HS-27A (cell line): ENCODE measurements at places on chromosomes 16 and 17.

GRCh38 chr17:34851961-34852540 is 109.2 kb downstream of the CCT6B start:
- DNase-seq, result no peak

DNA sequence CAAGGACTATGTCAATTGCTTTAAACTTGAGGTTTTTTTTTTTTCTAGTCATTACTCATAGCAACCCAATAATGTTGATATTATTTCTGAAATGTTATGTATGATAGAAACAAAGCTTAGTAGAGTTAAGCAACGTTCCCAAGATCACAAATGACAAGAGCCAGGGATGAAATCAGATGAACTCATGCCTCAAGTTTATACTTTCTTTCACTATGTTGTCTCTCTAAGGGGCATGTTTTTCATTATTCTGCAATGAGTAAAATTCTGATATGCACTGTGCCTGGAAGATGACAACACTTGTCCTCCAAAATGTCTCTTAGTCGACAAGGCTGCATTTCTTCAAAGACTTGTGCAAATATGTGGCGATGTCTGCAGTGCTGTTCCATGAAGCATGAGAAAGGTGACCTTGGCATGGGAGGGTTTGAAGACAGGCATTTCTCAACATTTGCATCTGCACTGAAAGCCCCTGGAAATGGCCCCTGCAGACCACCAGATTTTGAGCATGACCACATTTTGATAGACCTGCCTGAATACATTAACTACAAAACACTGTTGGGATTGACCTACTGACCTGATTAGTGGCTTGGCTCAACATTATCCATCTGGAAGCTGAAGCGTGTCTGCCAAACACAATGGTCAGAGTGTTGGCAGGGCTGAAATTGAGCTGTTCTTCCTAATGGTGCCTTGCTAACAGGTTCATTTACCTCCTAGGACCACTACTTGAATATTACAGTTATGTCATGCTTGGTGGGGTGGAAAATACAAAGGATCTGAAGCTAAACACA is 1027.5 kb downstream of the CDH11 start:
- no peak for DNase-seq

GRCh38 chr17:35345926-35346771 is 27.3 kb downstream of the SLFN11 start:
- no peak for DNase-seq

- DNase-seq, result no peak
Observed at GRCh38 chr17:1473170-1473569, 17.1 kb upstream of the CRK start.

DNA sequence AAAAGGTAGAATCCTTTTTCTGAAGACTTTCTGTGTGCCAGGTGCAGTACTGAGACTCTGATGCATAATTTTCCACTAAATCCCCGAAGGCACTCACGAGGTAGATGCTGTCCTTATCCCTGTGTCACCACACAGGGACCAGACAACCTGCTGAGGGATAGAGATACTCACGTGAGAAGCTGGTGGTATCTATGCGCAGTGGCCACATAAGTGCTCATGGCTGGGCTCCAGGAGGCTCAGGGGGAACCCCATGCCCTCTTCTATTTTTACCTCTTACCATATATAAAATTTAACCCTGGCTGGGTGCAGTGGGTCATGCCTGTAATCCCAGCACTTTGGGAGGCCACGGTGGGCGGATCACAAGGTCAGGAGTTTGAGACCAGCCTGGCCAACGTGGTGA is 38.3 kb downstream of the NT5M start:
- DNase-seq, result no peak

- peak; percentile 52 for DNase-seq
Observed at GRCh38 chr17:17416007-17416399, 60.8 kb upstream of the MED9 start.

DNA sequence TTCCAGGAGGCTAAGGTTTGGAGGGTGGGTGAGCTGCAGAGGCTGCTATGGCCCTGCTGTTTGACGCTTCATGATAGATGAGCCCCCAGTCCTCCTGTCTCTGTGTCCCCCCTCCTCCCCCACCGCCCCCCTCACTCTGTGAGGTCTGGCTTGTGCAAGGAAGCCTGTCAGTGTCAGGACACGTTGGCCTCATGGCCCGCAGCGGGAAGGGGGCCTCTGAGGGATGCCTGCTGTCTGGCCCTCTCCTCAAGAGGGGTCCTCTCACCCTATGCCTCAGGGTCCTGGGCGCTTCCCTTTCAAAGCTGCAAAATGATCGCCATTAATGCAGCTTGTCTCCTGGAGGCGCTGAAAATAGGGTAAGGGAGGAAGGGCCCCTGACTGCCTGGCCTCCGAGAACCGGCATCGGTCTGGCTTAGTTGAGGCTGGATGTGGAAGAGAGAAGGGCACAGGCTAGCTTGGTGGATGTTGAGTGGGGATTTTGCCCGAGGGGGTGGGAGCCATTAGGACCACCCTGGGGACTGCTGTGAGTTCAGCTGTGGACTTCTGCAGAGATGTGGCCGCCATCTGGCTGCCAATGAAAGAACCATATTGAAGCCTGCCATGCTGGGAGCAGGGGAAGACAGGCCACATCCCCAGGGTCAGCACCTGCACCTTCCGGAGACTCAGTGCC is 14.8 kb upstream of the GOSR2 start:
- no peak for DNase-seq

GRCh38 chr16:69191136-69191535 is 4.2 kb downstream of the SNTB2 start:
- DNase-seq, result no peak

DNA sequence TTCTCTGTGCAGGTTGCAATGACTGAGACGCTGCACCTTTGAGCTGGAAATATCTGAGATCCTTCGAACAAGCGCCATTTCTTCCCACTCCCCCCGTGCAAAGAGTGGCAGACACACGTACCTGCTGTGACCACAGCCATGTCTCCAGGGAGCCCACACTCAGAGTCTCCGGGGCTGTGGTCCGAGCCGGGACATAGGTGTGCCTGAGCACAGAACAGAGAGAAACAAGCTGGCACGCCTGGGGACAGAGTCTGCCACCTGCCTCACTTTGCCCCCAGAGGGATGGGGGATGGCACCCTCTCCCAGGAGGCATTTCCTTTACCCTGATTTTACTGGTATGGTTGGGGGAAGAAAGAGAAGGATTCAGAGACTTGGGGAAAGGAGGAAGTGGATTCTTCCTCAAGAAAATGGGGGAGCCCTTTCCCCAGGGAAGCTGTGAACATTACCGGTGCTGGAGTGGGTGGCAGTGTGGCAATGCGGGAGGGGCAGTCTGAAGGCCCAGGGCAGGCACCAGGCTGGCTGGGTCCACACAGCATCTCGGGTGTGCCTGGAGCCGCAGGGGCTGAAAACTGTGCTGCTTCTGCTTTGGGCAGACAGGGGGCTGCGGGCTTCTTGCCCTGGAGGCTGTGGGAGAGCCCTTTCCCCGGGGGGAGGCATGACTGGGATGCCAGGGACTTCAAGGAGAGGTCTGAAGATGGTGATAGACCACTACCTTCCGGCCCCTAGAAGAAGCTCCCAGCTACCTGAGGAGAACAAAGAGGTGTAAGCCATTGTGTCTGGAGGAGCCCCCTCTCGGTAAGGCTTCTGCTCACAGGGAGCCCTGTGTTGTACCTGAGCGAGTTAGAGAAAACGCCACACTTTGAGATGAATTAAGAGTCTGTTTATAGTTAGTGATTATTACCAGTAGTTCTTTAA is 6.6 kb upstream of the PIK3R6 start:
- DNase-seq, result no peak

- no peak for DNase-seq
Observed at GRCh38 chr16:15975172-15975571, 25.8 kb downstream of the ABCC1 start.

GRCh38 chr16:65769776-65770438 is 596.6 kb upstream of the CDH5 start:
- DNase-seq, result no peak

DNA sequence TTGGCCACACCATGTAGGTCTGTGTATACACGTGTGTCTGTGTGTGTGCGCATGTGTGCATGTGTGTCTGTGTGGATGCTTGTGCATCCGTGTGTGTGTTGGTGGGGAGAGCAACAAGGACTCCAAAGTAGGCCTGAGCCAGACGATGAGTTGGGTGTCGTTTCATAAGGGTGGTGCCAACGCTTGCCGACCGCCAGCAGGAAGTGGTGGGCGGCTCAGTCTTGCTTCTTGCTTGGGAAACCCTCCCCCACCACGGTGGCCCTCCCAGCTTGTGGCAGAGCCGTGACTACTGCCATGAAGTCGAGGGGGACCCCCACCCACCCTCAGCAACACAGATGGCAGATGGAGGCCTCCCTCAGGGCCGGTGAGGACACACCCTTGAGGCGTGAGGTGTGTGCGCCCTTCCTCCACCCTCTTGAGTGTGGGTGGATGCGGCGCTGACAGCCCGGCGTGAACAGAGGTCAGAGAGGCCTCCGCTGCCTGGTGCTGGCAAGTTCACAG is 17.5 kb downstream of the SBK1 start:
- no peak for DNase-seq

- no peak for DNase-seq
Observed at GRCh38 chr17:49629447-49629846, 48.5 kb downstream of the SPOP start.

- no peak for DNase-seq
Observed at GRCh38 chr17:8124350-8125153, 646 bp upstream of the HES7 start.

GRCh38 chr17:57985675-57985974 is 2.4 kb downstream of the VEZF1 start:
- DNase-seq, result no peak

- no peak for DNase-seq
Observed at GRCh38 chr17:28506763-28507487, 777 bp downstream of the FOXN1 start.

GRCh38 chr17:18859256-18859655 is 1.3 kb downstream of the PRPSAP2 start:
- no peak for DNase-seq

GRCh38 chr16:70686376-70687101 is 686 bp upstream of the MTSS2 start:
- no peak for DNase-seq

DNA sequence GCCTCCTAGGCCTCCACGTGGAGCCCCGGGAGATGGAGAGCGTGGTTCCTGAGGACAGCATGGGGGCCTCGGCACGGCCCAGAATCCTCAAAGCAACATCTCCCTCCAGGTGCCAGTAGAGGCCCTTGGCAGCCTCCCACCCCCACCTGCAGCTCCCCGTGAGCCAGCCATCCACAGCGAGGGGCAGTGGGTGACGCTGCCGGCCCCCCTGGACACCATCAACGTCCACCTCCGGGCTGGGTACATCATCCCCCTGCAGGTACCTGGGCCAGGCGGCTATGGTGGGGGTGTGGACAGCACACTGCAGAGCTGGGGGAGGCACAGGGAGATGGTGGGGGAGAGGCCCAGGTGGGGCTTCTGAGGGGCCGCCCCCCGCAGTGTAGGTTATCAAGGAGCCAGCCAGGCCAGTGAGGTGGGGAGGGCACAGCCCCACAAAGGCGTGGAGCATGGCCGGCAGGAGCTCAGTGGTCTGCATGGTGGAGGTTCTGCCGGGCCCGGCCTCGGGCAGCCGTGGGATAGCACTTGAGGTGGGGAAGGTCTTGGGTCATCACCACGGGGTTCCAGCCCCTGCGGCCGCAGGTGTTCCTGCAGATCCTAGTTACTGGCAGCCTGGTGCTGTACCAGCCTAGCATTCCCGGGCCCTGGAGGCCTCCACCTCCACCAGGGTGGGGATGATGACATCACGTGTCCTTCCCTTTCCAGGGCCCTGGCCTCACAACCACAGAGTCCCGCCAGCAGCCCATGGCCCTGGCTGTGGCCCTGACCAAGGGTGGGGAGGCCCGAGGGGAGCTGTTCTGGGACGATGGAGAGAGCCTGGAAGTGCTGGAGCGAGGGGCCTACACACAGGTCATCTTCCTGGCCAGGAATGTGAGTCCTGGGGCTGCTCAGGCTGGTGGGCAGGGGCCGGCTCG is 16.4 kb downstream of the GAA start:
- no peak for DNase-seq

- DNase-seq, result no peak
Observed at GRCh38 chr17:56602292-56603130, 9.0 kb downstream of the NOG start.

GRCh38 chr17:57379237-57379894 is 123.0 kb downstream of the MSI2 start:
- DNase-seq, result no peak

DNA sequence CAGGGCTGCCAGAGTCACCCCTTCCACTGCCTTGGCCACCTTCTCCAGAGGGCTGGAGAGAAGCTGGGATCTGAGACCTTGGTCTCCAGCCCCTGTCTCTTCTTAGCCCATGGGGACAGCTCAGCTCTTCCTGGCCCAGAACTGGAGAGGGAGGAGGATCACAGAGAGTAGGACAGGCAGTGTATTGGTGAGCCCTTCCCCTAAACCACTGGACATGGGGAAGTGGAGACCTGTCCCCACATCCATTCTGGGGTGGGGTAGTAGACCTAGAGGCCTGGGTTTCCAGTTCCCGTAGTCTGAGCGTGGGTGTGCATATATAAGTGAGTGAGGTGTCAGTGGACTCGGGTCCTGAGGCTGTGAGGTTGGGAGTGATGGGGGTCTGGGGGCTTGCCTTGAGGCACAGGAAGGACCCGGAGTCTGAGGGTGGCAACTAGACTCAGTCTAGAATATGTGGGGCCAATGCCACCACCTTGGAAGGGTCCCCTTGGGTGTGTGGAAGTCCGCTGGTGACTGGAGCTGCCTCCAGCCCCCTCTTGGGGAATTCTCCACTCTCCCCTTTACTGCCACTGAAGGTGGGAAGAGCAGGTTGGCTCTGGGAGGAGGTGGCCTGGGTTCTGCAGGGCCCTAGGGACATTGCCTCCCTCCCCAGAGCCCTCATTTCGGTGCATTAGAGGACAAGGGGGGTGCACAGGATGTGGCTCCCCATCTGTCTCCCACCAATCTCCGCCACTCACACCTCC is 19.9 kb downstream of the GJD3 start:
- DNase-seq, result no peak

GRCh38 chr17:74639704-74640151 is 16.2 kb upstream of the CD300E start:
- no peak for DNase-seq

- no peak for DNase-seq
Observed at GRCh38 chr17:33520426-33521330, 227.6 kb upstream of the ASIC2 start.

- no peak for DNase-seq
Observed at GRCh38 chr16:55955845-55956244, 80.7 kb upstream of the CES5A start.

DNA sequence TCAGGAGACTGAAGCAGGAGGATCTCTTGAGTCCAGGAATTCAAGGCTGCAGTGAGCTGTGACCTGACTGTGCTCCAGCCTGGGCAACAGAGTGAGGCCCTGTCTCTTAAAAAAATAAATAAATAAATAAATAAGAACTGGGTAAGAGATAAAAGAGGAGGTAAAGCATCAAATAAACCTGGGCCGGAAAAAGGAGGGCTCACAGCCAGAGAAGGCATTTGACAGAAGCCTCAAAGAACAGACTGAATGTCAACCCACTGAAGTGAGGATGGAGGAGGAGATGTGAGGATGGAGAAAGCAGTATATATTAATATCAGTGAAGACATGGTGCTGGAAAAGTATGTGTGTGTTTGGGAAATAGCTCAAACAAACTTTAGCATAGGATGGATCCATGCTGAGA is 6.1 kb downstream of the NOG start:
- DNase-seq, result no peak
